Left lung (tissue), 14 donors: ENCODE measurements at places on chromosomes 13 and 19. TPM values are rescaled to one million over a fixed set of nuclear protein-coding genes. Genes with fewer than 3 reads are reported as not detected.

DNA sequence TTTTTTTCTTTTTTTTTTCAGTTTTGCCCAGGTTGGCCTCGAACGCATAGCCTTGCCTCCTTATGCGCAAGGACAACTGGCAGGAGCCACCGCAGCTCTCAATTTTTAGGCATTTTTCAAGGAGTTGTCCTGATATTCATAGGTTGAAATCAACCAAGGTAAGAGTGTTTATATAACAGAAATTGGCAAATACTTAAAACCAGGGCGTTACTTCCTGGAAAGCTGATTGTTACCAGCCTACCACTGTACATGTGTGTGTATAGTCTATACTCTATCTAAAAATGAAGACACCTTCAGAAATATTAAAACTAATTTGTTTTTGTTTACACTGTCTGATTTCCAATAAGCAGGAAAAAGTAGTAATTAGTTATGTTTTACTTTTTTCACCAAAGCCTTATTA is 39.2 kb downstream of the GPC6 start:
- DNase-seq: no peak
- no peaks in the 10 kb centered on the region for H3K27me3 ChIP-seq
- no peaks in the 10 kb centered on the region for H3K36me3 ChIP-seq
- H3K4me1 ChIP-seq: no peaks in the 10 kb centered on the region

GRCh38 chr19:6677495-6677882 is 7.5 kb upstream of the TNFSF14 start:
- no peak overlapping the region for H3K4me3 ChIP-seq
- H3K27me3 ChIP-seq: no peaks in the 10 kb centered on the region
- peaks cover 21% of the 10 kb centered on the region for H3K4me1 ChIP-seq

GRCh38 chr13:80363890-80364503 is 23.1 kb upstream of the SPRY2 start:
- no peaks in the 10 kb centered on the region for H3K27me3 ChIP-seq
- no peak for DNase-seq
- H3K36me3 ChIP-seq: no peaks in the 10 kb centered on the region
- H3K4me1 ChIP-seq: no peaks in the 10 kb centered on the region
- no peak overlapping the region for H3K4me3 ChIP-seq

- H3K36me3 ChIP-seq: no peaks in the 10 kb centered on the region
- peaks cover 43% of the 10 kb centered on the region for H3K4me1 ChIP-seq
- H3K27me3 ChIP-seq: peaks cover 32% of the 10 kb centered on the region
These were observed 27.4 kb upstream of the CYP4F8 start for GRCh38 chr19:15587663-15588062.

GRCh38 chr19:10295305-10295846 is 5.6 kb downstream of the ICAM5 start:
- peak; percentile 39 for DNase-seq
- H3K4me3 ChIP-seq: peak overlapping the region; percentile 40
- H3K27me3 ChIP-seq: peaks cover 68% of the 10 kb centered on the region
- no peak overlapping the region for H3K27ac ChIP-seq

- peaks cover 4% of the 10 kb centered on the region for H3K4me1 ChIP-seq
- no peaks in the 10 kb centered on the region for H3K36me3 ChIP-seq
- H3K27ac ChIP-seq: no peak overlapping the region
- DNase-seq: no peak
These were observed 7.1 kb downstream of the POLR1G start for GRCh38 chr19:45413497-45413896.

GRCh38 chr13:62035981-62036380 is 620.3 kb upstream of the PCDH20 start:
- no peak for DNase-seq
- no peaks in the 10 kb centered on the region for H3K27me3 ChIP-seq
- H3K4me3 ChIP-seq: no peak overlapping the region
- H3K27ac ChIP-seq: no peak overlapping the region
- H3K36me3 ChIP-seq: no peaks in the 10 kb centered on the region

GRCh38 chr19:15022752-15023151 is 26.5 kb upstream of the CASP14 start:
- H3K36me3 ChIP-seq: no peaks in the 10 kb centered on the region
- no peak for DNase-seq
- no peak overlapping the region for H3K4me3 ChIP-seq
- no peaks in the 10 kb centered on the region for H3K4me1 ChIP-seq
- no peak overlapping the region for H3K27ac ChIP-seq
- no peaks in the 10 kb centered on the region for H3K27me3 ChIP-seq

GRCh38 chr13:32036757-32037156 is 5.2 kb downstream of the FRY start:
- no peak for DNase-seq
- H3K36me3 ChIP-seq: no peaks in the 10 kb centered on the region
- H3K27ac ChIP-seq: no peak overlapping the region
- H3K4me1 ChIP-seq: peaks cover 40% of the 10 kb centered on the region
- H3K4me3 ChIP-seq: no peak overlapping the region
- no peaks in the 10 kb centered on the region for H3K27me3 ChIP-seq

Gene CGB1
- not detected for total RNA-seq

Gene GRK1
- total RNA-seq: not detected

Gene ZNF723
- not detected for total RNA-seq

Gene ZNF528
- 17.5 TPM for total RNA-seq

Gene CCDC169
- total RNA-seq: 0.76 TPM

Gene TNFSF9
- 10.2 TPM for total RNA-seq
